Activated CD4-positive, alpha-beta T cell treated with anti-CD3 and anti-CD28 coated beads, Interleukin-2, amount 10 ng/mL, durations not matched to agents 24 days and 14 days (primary cell): ENCODE measurements at places on chromosomes 7 and 10. TPM values are rescaled to one million over a fixed set of nuclear protein-coding genes. Genes with fewer than 3 reads are reported as not detected.

GRCh38 chr10:70277396-70278030 lies 6.3 kb downstream of the NPFFR1 start:
- H3K36me3 ChIP-seq: no peaks in the 10 kb centered on the region
- H3K27me3 ChIP-seq: peaks cover 30% of the 10 kb centered on the region
- H3K27ac ChIP-seq: no peak overlapping the region
- H3K4me1 ChIP-seq: peaks cover 6% of the 10 kb centered on the region
- no peak overlapping the region for H3K4me3 ChIP-seq

- H3K4me3 ChIP-seq: no peak overlapping the region
- H3K4me1 ChIP-seq: no peaks in the 10 kb centered on the region
- no peak overlapping the region for H3K27ac ChIP-seq
- no peaks in the 10 kb centered on the region for H3K36me3 ChIP-seq
- H3K27me3 ChIP-seq: peaks cover 33% of the 10 kb centered on the region
These were observed 36.9 kb downstream of the ZPBP start for GRCh38 chr7:50056131-50056530.

DNA sequence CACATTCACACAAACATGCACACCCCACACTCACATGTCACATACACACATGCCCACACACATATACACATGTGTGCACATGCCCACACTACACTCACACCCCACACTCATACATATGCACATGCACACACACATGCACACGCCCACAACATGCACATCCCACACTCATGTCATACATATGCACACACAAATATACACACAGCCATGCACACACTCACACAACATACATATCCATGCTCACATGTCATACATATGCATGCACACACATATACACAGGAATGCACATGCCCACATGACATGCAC lies 219.8 kb downstream of the DNAJB6 start:
- DNase-seq: no peak
- H3K36me3 ChIP-seq: no peaks in the 10 kb centered on the region
- no peak overlapping the region for H3K27ac ChIP-seq

DNA sequence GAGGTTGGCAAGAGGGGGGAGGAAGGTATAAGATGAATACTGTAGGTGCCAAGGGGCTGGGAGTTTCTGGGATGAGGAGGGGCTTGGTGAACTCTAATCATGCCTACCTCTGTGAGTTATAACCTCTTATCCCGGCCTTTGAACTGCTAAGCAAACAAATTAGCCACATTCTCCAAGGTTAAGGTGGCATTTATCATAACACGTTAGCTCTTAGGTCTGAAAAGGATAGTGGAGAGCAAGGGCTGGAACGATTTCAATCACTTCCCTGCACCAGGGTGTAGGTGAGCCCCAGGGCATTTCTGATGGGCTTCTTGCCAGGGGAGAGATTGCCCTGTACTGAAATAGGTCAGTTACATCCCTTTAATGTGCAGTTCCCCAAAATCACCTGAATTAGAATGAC lies 28.6 kb upstream of the DMBT1 start:
- H3K27me3 ChIP-seq: peaks cover 21% of the 10 kb centered on the region
- H3K4me1 ChIP-seq: no peaks in the 10 kb centered on the region
- no peak overlapping the region for H3K4me3 ChIP-seq
- H3K27ac ChIP-seq: no peak overlapping the region

- H3K4me1 ChIP-seq: no peaks in the 10 kb centered on the region
- no peak for DNase-seq
- H3K36me3 ChIP-seq: no peaks in the 10 kb centered on the region
- no peaks in the 10 kb centered on the region for H3K27me3 ChIP-seq
- no peak overlapping the region for H3K4me3 ChIP-seq
- no peak overlapping the region for H3K27ac ChIP-seq
These were observed 241.7 kb upstream of the GLI3 start for GRCh38 chr7:42478717-42479116.

GRCh38 chr10:22570733-22571430 lies 143.5 kb downstream of the PIP4K2A start:
- H3K4me3 ChIP-seq: peak overlapping the region; percentile 30
- H3K4me1 ChIP-seq: peaks cover 40% of the 10 kb centered on the region
- peak overlapping the region; percentile 91 for H3K27ac ChIP-seq
- H3K27me3 ChIP-seq: no peaks in the 10 kb centered on the region

- DNase-seq: no peak
- H3K27ac ChIP-seq: no peak overlapping the region
- peaks cover 8% of the 10 kb centered on the region for H3K36me3 ChIP-seq
- H3K4me1 ChIP-seq: peaks cover 2% of the 10 kb centered on the region
These were observed 7.9 kb upstream of the RASSF4 start for GRCh38 chr10:44951576-44952226.

DNA sequence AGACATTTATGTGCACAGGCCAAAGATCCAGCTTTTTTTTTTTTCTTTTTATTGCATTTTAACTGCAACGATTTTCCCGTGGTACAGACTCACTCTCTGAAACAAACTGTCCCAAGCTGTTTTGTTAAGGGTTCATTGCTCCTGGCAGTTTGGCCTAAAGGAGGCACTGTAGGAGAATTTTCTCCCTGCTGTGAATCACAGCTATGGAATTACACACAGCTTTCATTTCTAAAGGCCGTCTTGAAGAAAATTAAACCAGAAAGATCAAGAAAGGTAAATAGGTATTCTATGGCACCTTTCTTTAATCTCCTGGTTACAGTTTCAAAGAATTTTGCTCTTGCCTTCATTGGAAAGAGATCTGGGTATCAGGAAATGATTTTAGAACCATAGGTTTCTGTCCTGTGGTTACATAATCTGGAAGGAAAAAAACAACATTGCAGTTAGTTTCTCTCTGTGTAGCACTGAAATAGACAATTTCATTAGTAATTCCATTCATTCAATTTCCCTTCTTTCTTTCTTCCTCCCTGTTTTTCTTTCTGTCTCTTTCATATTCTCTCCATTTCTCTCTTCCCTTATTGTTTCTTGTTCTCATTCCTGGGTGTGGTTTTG lies 51.2 kb downstream of the PDK4 start:
- H3K27ac ChIP-seq: no peak overlapping the region
- H3K4me3 ChIP-seq: no peak overlapping the region
- H3K27me3 ChIP-seq: peaks cover 6% of the 10 kb centered on the region

SLC13A4 gene
- total RNA-seq: not detected in 2 replicates

POLR2J2 gene
- total RNA-seq: 17.8 and 20.2 TPM in 2 replicates
